ENCODE measurements at places on chromosomes 5 and 9. TPM values are rescaled to one million over a fixed set of nuclear protein-coding genes. Genes with fewer than 3 reads are reported as not detected.

Gene SGCD
- under 0.01 TPM for total RNA-seq

Gene GKAP1
- 5.4 TPM for total RNA-seq

Gene LCN12
- not detected for total RNA-seq

Gene BSPRY
- not detected for total RNA-seq

Gene GABRA1
- total RNA-seq = not detected

Gene TRPM6
- 0.14 TPM for total RNA-seq

Gene NANS
- 77.8 TPM for total RNA-seq

Gene NUTM2F
- not detected for total RNA-seq

Gene GRXCR2
- total RNA-seq = not detected

Gene WNK2
- total RNA-seq = under 0.01 TPM

Gene PCDHA3
- 0.14 TPM for total RNA-seq

Data from thoracic aorta endothelial cell (primary cell).